Frontal cortex (tissue), 4 donors: ENCODE measurements at places on chromosomes 12 and 14.

DNA sequence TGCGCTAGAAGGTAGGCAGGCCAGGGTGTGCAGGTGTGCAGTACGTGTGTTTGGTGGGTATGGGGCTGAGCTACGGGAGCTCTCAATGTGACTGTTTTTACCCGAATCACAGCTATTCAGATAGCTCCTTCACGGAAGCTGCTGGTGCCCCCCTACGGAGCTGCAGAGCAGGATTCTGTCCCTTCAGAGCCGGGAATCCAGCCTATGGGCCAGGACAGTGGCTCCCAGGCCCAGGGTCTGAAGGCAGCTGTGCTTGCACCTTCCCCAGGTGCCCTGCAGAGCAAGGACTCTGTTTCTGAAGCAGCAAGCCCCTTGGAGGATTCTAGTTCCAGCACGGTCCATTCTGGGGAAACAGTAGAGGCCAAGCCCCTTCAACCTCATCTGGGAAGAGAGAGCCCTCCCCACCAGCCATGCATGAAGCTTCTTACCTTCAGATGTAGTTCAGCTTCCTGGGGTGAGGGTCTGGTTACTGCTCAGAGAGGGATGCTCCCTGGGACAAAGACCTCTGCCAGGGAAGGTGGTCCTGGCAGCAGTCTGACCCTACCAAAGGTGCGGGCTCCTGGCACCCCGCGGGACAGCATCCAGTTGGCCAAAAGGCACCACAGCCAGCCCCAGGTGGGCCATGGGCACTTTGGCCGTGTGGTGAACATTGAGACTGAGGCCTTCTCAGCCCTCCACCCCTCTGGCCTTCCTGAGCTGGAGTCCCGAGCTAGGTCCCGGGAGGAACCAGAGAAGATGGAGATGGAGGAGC lies 29.1 kb downstream of the PLEKHH1 start:
- no peak for DNase-seq

- DNase-seq = peak; percentile 34
These were observed 84.1 kb upstream of the GNG2 start for GRCh38 chr14:51776102-51776894.

DNA sequence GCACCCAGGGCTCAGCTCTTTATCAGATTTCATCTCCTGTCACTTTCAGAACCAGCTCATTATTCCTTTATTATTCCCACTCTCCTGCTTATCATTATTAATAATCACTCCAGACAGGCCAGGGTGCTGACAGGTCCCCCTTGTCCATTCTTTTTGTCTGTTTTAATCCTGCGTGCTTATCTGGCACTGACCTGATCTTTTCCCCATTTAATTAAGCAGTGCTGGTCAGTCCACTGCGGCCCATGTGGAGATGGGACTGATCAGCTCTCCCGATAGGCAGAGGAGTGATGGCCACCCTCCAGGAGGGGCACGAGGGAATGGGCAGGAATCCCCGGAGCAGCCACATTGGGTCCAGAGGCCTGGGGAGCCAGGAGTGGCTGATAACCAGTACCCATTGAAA lies 55.5 kb upstream of the GPATCH2L start:
- no peak for DNase-seq

- peak; percentile 27 for DNase-seq
These were observed 2.6 kb downstream of the SIX4 start for GRCh38 chr14:60721326-60722106.

DNA sequence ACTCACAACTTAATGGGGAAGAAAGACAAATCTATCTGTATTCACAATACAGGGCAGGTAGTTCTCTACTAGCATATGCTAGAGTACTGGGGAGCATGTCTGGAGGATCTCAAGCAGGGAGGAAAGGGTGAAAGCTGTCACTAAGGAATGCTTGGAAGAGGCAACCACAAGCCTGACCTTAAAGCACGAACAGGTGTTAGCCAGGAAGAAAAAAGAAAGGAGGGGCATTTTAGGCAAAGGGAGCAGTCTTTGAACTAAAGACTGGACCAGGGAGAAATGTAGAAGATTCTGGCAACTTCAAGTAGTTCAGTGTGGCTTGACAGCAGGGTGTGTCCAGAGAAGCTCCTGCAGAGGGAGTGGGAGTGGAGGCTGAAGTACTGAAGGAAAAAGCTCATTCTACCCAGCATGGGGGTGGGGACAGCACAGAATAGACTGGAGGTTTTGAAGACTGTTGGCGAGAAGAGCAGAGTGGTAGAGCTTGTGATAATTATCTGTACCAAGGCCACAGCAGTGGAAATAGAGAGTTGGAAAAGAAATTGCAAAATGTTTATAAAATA lies 50.9 kb downstream of the AP5M1 start:
- DNase-seq = no peak

GRCh38 chr12:30117483-30117882 lies 333.7 kb upstream of the TMTC1 start:
- no peak for DNase-seq

GRCh38 chr14:74563586-74564159 lies 48.4 kb downstream of the LTBP2 start:
- no peak for DNase-seq

- DNase-seq = no peak
These were observed 31.1 kb downstream of the INTS13 start for GRCh38 chr12:26906704-26907103.

GRCh38 chr14:87181288-87181687 lies 811.7 kb downstream of the GALC start:
- DNase-seq = no peak

DNA sequence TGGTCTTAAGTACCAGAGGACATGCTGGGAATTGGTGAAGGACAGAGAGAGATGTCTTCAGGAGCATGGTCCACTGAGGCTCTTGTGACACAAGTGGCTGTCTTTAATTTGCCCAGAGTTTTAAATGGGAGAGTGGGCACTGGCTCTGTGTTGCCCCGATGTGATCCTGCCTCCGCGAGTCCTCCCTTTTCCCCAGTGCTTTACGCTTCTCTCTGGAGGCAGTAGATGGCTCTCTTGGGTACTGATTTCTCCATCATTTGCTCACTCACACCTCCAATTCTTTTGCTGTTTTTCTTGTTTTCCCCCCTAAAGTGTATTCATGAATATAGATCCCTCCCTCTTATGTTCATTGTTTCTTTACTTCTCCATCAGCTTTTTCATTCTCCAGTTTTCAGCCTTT lies 74.3 kb downstream of the EMP1 start:
- DNase-seq = no peak

DNA sequence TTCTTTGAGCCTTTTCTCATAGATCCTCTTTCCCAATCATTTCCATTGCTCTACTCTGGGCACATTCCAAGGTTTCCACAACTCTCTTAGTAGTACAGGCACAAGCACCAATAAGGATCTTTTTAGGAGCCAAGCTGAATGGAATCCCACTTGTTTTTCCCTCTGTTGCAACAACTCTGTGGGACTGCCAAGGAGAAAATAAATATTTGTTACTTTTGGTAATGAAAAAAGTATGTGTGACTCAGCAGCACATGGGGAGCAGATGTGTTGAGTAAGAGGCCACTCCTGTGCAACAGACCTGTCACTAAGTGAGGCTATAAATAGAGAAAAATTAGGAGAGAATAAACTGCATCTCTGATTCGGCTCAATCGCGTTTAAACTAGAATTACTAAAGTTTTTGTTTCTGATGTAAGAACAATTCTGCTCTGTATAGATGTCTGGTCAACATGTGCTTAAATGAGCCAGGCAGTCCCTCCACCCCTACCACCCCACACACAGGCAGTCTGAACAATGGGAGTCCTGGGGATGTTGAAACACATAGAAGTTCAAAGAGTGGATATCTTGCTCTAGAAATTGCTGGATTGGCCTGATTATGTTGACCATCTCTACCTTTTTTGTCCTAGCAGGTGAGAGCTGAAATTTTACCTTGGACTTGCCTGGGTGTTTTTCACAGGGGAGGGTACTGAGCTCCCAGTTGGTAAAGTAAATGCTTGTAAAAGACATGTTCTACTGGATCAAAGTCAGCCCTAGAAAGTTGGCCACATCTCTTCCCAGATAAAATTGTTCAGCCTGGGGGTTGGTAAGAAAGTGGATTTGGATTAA lies 244.3 kb upstream of the NOVA1 start:
- DNase-seq = no peak

DNA sequence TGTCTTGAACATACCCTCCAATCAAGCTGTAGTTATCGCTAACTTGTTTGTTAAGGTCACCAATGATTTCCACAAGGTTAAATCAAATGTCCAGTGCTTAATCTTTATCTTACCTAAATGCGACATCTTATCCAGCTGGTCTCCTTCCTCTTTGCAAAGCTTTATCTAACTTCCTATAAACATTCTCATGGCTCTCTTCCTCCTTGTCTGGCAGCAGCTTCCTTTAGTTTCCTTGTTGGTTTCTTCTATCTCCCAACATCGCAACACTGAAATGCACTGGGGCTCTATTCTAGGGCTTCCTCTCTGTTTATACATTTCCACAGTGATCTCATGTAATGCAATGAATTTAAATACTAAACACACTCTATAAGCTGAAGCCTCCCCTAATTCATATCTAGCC lies 28.7 kb downstream of the UBE2N start:
- DNase-seq = no peak

DNA sequence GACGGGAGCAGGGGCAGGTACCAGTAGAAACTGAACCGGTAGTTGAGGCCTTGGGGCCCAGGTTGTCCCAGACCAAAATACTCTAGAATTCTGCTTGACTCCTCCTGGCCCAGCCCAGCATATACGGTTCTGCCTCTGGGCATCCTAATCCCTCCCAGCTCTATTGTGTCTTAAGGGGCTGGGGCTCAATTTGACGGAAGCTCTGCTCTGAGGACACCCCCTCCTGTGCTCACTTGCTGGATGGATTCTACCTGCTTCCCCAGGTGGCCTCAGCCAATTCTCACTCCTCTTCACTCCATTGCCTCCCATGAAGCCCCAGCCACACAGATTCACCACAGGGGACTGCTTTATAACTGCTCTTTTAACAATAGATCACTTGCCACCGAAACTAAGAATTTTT lies 219.5 kb upstream of the FKBP4 start:
- DNase-seq = no peak

GRCh38 chr12:39003541-39004155 lies 98.3 kb upstream of the CPNE8 start:
- no peak for DNase-seq

DNA sequence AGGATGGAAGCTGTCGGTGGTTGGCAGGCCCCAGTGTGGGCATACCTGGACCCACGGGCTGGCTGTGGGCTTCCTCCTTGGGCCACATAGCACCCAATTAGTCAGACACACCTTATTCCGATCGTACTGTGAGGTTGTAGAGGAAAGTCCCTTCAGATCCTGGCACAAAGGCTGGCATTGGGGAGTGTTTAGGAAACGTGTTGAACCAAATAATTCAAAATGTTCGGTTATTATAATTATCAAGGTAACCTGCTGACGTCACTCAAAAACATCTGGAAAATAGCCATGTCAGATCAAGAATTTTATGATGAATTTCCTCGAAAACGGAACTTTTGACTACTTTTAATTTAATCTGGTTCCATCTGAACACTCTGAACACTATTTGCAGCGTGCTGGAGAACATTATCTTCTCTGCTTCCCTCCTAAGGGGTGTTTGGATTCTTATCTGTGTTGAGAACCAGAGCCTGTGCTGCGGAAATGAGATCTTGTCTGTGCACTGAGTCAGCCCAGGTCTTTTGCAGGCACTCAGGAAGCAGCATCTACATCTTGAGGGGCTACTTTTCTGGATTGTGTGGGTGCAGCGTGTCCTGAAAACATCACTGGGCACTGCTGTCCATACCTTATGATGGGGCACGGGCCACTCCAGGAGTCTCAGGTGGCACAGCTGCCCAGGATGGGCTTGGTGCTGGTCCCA lies 100.3 kb downstream of the SLC25A47 start:
- no peak for DNase-seq

- no peak for DNase-seq
These were observed 85.8 kb downstream of the SLC25A47 start for GRCh38 chr14:100409003-100409360.

DNA sequence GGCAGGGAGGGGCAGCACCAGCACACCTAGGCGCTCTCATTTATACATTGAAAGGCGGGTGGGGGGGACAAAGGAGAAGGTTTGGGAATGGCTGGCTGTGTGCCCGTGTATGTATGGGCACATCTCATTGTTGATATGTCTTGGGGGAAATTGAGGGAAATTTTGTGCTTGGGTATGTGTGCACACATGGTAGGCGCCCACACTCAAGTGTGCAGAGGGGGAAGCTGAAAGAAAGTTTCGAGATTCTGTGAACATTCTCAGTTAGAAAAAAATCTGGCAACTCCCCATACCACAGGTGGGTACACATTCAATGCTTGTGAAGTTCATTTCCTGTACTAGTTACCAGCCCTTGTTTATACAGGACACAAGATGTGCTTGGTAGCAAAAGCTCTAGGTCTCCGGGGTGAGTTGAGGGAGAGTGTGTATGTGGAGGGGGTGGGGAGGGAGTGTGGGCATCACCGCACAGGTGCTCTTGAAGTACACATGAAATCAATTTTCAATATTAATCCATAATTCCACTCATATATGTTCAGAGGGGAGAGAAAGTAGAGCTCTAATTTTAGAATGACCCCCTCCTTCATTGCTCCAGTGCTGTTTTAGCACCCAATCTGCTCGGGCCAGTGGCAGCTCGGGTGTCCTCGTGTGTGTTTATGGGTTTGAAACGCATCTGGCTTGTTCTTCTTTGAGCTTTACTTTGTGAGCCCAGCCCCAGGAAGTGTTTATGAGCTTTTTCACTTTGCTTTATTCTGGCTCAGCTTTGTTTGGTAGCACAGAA lies 286.0 kb downstream of the ZFP36L1 start:
- no peak for DNase-seq

DNA sequence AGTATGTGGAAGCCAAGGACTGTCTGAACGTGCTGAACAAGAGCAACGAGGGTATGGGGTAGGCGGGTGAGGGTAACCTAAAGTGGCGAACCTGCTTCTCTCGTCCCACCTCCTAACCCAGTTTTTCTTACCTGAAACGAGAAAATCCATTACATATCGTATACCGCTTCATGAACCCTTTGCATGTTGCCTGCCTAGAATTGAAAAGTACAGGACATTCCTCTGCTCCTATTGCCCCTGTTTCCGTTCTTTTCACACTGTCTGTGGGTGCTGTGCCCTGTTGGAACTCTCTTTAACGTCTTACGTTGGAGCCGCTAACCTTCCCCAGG lies 513 bp downstream of the PFDN5 start:
- no peak for DNase-seq

GRCh38 chr12:112285600-112286401 lies 96.4 kb downstream of the HECTD4 start:
- DNase-seq = no peak
